ENCODE measurements at places on chromosomes 2 and 18.

DNA sequence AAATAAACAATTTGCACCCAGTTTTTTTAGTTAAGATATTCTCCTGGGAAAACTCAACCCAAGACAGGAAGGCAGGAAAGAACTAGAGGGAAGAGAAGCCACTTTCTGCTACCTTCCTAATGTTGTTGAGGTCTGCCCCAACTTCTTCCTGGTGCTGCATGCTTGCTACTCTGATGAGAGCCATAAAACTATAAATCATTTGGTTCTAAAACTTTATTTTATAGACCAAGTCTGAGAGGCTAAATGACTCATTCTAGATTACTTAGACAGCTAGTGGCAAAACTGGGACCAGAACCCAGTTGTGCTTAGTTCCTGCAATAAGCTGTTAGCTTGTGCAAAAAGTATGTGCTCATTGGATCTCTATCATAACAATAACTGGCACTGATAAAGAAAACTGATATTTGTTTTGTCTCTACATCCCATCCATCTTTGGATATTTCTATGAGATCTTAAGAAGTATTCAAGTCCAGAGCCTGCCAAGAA lies 344.9 kb upstream of the SLC14A2 start:
- no peak for DNase-seq

- no peak for DNase-seq
Observed at GRCh38 chr2:221370857-221371211, 201.3 kb downstream of the EPHA4 start.

DNA sequence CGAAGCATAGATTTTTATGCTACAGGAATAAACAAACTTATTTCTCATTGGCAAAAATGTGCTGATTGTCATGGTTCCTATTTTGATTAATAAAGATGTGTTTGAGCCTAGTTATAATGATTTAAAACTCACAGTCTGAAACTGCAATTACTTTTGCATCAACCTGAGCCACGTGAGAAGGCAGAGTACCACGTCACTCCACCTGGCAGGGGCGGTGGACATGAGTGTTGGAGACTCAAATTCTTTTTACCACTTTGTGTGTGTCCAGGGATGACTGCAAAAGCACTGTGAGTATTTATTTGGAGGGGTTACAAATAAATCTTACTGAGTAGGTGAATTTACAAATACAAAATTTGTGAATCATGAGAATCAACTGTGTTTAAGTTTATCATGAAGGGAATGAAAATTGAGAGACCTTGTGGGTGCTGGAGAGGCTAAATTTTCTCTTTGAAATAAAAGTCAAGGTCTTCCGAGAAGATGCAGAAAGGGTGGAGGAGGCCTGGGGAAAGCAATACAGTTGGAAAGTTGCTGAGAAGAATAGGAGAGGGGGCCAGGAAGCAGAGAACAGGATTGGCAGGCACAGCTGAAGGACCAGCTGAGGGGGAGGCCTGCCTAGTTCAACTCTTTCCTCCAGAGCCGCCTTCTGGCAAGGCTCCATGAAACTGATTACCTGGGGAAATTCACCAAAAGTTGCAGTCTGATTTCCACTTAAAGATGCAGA lies 316.4 kb downstream of the MYCN start:
- DNase-seq = no peak

DNA sequence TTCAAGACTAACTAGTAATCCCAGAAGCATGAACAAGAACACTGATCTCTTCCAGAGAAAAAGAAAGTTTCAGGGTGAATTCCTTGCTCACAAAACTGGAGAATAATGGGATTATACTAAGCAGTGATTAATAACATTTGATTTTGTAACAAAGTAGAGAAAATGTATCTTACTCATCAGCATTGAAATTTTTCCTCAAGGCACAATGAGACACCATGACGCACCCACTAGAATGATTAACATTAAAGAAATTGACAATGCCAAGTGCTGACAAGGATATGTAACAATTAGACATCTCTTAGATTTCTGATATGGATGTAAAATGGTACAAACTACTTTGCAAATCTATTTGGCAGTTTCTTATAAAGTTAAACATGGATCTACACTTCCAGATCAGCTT lies 101.1 kb upstream of the EPHA4 start:
- DNase-seq = no peak

GRCh38 chr2:160472839-160473251 lies 20.8 kb downstream of the RBMS1 start:
- DNase-seq = no peak

DNA sequence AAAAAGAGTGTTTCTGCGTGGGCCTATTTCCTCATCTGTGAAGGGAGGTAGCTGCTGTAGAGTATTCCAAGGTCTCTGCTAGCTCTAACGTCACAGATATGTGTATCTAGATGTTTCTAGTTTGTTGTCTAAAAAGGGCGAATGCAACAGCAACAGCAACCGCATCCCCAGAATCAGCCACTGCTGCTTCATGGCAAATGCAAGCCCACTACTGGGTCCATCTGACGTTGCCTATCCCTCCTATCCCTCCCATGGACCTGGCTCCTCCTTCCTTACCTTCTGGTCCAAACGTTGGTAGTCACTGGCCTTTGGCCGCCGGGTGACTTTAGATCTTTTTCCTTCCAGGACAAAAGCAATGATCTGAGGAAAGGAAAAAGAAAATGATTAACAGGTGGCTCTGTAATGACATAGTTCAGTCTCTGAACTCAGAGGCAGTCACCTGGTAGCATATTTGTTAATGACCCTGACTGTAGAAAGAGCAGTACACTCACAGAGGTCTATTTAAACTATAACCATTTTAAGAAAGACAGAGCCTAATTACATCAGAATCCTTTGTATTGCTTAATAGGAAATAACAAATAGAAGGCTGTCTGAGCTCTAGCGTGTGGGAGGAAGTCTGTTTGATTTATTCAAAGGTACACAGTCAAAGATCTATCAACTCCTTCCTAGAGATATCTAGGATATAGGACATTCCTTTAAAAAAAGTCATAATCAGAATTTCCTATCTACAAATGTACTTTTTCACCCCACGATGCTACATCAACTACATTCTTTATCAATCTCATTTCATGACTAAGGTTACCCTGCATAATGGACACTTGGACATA lies 2.9 kb downstream of the TGOLN2 start:
- no peak for DNase-seq

DNA sequence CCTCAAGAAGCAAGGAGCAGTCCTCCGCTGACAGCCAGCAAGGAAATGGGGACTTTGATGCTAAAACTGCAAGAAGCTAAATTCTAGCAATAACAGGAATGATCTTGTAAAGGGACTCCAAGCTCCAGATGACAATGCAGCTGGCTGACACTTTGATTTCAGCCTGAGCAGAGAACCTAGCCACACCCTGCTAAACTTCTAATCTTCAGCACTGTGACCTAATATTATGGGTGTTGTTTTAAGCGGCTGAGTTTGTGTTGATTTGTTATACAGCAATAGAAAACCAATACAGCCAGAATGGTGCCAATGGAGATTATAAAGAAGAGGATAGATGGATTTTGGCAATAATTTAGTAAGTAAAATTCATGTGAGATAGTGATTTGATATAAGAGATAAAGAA lies 196.7 kb upstream of the SPHKAP start:
- no peak for DNase-seq

GRCh38 chr2:85852152-85852840 lies 36.5 kb downstream of the ST3GAL5 start:
- DNase-seq = no peak

DNA sequence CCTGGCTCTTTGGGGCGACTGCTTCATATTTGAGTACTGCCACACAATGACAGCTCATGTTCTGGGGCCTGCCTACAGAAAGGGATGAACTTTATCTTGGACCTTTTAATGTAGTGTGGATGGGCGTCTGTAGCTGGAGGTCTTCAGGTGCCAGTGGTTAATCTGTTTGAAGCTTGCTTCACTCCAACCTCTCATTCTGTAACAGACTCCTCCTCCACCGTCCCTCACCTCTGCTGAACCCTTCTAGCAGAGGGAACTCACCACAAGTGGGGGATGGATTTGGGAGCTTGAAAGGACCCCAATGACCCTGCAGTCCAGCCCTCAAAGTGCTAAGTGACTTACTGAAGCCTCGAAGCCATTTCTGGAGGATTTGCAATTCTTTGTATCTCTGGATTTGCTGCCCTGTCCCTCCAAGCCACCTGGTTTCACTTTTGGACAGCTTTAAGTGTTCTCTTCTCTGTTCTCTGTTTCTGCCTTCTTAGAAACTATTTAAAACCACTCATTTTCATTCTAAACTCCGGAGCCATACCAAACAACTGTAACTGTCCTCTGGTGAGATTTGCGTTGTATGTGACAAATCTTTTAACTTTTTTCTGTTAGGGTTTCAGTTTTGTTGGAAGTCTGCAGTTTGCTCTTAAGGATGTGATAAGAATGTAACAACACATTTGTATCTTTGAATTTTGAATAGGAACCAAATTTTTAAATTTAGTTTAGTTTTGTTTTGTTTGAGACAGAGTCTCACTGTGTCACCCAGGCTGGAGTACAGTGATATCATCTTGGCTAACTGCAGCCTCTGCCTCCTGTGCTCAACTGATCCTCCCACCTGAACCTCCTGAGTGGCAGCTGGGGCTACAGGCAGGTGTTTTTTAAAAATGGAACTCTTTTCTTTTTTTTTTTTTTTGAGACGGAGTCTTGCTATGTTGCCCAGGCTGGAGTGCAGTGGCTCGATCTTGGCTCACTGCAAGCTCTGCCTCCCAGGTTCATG lies 37.0 kb upstream of the CASP8 start:
- no peak for DNase-seq

GRCh38 chr2:11097038-11097720 lies 58.1 kb upstream of the SLC66A3 start:
- no peak for DNase-seq
